RCC 7860 (cell line): ENCODE measurements at places on chromosomes 11 and 22.

- peak; percentile 58 for DNase-seq
These were observed 8.6 kb upstream of the MMP8 start for GRCh38 chr11:102733232-102733875.

DNA sequence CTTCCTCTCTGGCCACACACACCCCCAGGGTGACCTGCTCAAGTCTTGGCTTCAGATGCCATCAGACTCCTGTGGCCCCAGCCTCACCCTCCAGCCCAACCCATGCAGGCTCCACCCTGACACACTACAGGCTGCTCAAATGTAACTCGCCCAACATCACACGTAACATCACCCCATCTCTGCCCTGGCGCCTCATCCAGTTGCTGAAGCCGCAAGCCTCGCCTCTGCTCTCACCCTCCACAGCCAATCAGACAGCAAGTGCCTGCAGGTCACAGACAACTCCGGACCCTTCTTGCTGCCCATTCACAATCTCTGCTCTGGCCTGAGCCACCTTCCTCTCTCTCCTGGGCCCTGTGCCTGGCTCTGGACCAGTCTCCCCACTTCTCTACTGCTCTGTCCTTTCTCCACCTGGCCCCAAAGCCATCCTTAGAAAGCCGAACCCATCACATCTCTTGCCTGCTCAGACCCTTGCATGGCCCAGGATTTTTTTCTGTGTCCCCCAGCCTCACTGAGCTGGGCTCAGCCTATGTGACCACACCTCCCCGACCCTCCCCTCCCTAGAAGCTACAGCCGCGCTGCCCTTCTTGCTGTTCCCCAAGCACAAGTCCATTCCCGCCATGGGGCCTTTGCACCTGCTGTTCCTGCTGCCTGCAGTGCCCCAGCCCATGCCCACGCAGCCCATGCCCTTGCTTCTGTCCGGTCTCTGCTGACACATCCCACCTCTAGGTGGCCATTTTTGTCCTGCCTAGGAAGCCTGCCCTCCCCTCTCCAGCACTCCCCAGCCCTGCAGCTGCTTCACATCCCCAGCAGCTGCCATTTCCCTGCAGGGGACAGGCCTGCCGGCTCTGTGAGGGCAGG lies 333.9 kb downstream of the CTTN start:
- no peak for DNase-seq

DNA sequence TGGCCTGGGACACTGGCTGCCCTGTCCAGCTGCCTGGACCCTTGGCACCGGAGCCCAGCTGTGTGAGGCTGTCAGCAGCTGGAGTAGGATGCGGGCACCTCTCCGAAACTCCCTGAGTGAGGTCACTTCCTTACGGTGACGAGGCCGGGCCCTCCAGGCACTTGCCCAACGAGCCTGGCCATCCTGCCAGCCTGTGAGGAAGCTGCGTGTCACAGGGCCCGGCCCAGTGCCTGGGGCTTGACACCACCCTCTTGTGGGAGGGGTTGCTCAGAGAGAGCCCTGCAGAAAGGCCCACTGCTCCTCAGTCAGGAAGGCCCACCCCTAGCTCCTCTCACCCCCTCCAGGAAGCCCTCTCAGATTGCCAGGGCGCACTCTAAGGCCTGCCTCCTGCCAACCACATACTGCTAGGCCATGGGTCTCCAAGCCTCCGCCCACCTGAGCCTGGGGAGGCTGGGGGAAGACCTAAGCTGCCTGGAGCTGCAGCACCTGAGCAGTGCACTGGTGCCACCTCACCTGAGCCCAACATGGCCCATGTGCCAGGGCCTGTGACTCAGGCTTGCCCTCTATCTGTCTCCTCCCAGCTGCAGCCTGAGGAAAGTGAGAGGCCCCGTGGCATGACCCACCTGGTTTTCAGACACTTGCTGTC lies 4.3 kb upstream of the PHLDA2 start:
- DNase-seq = peak; percentile 84

DNA sequence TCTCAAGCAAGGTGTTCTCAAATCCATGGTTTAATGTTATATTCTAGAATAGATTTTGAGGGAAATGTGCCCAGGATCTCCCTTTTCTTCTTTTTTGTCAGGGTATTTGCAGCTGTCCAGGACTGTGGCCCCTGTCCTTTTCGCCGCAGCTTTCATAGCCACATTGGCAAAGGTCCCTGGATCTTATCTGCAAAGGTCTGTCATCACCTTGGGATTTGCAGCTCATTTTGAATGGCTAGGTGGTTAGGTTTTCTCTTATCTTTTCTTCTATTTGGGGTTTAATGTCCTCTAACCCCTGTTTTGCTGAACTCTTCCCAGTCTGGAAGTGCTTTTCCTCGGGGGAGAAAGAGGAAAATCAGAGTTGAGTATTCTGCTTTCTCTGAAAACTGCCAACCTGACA lies 11.7 kb upstream of the C1QTNF4 start:
- no peak for DNase-seq

- no peak for DNase-seq
These were observed 9.8 kb upstream of the SLC39A13 start for GRCh38 chr11:47398551-47398950.

GRCh38 chr11:118092907-118093571 lies 6.3 kb upstream of the SMIM35 start:
- DNase-seq = no peak

DNA sequence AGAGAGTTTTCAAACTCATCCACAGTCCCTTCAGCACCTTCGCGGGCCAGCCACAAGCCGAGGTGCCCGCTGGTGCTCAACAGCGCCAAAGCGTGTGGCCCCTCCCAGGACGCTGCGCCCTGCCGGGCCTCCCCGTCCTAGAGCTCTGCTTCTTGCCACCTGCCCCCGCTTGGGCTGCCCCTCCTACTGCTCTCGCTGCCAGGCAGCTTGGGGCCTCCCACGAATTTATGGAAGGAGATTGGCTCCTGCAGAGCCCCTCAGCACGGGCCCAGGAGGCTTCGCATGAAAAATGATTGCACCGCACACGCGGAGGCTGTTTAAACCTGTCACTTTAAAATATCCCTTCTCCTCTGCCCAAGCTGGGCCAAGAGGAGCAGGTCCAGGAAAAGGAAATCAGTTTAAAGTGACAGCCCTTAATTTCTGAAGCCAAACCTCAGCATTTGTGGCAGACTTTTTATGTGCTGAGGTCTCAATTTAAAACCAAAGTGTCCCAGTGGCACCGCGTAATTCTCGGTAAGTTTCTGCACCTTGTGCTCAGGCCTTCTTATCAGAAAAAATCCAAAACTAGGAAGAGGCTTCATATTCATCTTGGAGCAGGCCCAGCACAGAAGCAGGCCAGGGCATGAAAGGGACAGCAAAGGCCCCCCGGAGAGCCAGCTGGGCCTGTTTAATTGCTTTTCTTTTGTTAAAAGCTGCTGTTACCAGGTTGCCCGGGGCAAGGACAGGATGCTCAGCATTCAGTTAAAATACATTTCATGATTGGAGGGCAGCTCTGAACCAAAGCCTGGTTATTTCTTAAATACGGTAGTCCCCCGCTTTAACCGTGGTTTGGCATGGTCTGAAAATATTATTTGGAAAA lies 303.6 kb downstream of the OPCML start:
- DNase-seq = no peak

DNA sequence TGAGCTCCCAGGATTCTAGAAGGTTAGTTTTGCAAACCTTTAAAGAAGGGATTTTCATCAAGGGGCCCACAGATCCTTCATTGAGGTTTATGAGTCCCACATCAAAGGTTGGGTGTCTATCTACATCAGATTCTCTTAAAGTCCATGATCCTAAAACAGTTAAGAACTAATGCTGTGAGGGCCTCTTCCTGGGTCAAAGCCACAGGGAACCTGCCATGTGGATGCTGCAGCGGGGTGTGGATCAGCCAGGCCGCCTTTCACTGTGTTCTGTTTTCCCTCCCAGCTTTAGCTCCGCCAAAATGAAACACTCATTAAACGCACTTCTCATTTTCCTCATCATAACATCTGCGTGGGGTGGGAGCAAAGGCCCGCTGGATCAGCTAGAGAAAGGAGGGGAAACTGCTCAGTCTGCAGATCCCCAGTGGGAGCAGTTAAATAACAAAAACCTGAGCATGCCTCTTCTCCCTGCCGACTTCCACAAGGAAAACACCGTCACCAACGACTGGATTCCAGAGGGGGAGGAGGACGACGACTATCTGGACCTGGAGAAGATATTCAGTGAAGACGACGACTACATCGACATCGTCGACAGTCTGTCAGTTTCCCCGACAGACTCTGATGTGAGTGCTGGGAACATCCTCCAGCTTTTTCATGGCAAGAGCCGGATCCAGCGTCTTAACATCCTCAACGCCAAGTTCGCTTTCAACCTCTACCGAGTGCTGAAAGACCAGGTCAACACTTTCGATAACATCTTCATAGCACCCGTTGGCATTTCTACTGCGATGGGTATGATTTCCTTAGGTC lies 5.3 kb downstream of the SERPIND1 start:
- DNase-seq = no peak

- DNase-seq = no peak
These were observed 52.3 kb downstream of the RASSF10 start for GRCh38 chr11:13061294-13061990.

DNA sequence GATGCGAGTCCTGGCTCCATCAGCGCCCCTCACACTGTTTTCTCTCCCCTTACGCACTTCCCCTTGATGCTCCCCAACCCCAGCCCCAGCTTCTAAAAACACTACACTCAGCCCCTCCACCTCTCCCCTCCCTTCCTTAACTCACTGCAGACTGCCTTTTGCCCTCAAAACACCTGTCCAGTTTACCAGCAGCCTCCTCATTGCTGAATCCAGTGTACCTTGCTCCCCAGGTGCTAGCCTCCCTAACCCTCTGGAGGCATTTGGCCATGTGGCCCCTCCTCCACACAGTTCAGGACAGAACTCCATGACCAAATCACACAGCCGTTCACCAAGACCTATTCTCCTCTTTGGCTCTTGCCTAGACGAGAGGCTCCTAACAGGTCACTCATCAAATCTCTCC lies 2.8 kb upstream of the GALR3 start:
- no peak for DNase-seq

GRCh38 chr11:10932976-10933375 lies 75.1 kb upstream of the ZBED5 start:
- no peak for DNase-seq

GRCh38 chr11:132080127-132080526 lies 709.7 kb downstream of the NTM start:
- DNase-seq = no peak

DNA sequence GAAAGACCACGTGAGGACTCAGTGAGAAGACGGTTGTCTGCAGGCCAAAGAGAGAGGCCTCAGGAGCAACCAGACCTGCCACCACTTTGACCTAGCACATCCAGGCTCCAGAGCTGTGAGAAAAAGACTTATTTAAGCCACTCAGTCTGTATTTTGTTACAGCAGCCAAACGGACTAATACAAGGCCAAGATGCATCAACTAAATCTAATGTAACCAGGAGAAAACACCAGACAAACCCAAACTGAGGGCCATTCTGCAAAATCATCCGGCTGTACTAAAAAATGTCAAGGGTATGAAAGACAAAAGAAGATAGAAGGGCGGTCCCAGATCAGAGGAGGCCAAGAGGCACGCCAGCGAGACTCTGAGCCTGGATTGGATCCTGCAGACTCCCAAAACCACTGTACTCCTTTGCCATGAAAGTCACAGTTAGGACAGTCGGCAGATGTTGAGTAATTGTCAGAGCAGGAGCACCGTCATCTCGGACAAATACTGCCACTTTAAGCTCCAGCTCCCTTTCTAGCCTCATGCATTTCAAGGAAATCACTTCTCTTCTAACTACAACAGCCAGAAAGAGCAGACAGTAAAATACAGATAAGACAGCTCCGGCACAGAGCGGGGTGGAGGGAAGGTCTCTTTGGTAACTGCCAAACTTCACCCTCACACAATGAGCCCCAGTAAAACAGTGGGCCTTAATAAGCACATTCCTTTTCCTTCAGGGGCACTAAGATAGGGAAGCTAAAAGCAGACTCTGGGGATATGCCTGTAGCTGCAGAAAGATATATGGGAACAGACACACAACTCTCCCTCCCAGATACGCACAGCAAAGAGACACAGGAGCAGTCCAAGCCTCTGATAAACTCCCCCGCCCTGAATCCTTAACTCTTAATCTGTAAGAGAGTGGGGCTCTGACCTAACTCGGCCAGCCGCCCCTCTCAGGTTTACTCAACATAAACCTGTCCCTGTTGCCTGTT lies 3.5 kb upstream of the ZP1 start:
- no peak for DNase-seq

DNA sequence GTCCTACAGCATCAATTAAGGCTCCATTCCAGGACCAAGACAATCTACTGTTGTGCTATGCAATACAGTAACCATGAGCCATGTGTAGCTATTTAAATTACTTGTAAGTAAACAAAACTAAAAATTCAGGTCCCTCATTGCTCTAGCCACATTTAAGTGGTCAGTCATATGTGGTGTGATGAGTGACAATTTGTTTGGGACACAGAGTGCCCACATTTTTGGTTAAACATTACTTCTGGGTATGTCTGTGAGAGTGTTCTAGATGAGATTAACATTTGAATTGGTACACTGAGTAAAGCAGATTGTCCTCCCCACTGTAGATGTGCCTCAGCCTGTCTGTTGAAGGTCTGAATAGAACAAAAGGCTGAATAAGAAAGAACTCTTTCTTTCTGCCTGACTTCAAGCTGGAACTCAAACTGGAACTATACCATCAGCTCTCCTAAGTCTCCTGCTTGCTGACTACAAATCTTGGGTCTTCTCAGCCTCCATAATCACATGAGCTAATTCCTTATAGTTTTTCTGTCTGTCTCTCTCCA lies 15.8 kb downstream of the KBTBD3 start:
- DNase-seq = no peak

DNA sequence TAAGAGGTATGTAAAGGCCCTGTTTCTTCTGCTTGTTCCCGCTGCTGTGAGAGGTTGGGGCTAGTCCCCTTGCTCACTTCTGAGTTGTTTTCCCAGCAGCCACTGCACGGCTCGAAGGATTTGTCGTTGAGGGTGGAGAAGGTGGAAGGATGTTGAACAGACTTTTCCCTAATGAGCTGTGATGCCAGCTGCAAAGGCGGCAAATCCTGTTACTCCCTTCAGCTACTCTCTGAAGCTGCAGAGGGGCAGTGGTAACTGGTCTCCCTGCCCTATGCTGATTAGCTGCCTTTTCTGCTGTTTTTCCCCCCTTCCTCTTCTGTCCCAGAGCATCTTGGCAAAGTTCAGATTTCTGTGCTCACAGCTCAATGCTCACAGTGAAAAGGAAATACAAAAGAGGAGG lies 90.4 kb upstream of the SLC25A18 start:
- no peak for DNase-seq

DNA sequence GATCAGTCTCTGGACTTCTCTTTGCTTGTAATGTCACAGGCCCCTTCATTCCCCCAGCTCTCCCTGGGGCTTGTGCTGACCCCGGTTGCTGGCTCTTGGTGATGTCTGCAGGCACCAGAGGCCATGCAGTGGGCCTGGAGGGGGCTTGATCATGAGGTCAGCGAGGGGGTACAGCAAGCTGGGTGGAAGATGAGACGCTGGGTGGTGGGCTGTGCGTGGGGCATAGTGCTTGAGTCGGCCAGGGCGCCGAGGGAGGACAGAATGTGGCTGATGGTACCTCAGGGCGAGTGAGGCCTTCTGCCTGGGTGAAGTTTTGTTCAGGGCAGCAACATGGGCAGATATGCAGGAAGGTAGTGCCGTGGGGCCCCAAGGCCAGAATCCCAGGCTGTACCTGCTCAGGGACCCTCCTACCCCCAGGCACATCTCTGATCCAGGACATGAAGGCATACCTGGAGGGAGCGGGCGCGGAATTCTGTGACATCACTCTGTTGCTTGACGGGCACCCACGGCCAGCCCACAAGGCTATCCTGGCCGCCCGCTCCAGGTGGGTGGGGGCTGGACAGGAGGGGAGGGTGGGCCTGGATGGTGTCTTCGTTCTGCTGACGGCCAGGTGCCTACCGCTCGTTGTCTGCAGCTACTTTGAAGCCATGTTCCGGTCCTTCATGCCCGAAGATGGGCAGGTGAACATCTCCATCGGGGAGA lies 6.4 kb downstream of the THAP7 start:
- no peak for DNase-seq

- DNase-seq = peak; percentile 10
These were observed 79.1 kb upstream of the LMO2 start for GRCh38 chr11:33970984-33971466.
